ENCODE measurements at places on chromosomes 11 and 22.

GRCh38 chr11:102592634-102593581, 32.2 kb downstream of the MMP20 start:
- no peak for DNase-seq

GRCh38 chr11:125270711-125271110, 106.2 kb downstream of the PKNOX2 start:
- no peak for DNase-seq

DNA sequence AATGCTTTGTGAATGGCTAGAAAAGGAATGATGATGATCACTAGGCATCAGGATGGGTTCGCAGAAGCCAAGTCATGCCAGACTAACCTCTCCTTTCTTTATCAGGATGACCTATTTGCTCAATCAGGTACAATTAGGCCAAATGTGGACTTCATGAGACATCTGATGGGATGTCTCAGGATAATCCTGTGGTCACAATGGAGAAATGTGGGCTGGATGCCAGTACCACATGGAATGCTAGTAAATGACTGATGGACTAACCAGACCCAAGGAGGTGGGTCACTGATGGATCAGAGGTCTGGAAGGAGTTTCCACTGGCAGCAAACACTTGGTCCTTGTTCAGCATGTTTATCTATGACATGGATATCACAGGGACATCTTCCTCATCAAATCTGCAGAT, 94.8 kb upstream of the PHOX2A start:
- no peak for DNase-seq

DNA sequence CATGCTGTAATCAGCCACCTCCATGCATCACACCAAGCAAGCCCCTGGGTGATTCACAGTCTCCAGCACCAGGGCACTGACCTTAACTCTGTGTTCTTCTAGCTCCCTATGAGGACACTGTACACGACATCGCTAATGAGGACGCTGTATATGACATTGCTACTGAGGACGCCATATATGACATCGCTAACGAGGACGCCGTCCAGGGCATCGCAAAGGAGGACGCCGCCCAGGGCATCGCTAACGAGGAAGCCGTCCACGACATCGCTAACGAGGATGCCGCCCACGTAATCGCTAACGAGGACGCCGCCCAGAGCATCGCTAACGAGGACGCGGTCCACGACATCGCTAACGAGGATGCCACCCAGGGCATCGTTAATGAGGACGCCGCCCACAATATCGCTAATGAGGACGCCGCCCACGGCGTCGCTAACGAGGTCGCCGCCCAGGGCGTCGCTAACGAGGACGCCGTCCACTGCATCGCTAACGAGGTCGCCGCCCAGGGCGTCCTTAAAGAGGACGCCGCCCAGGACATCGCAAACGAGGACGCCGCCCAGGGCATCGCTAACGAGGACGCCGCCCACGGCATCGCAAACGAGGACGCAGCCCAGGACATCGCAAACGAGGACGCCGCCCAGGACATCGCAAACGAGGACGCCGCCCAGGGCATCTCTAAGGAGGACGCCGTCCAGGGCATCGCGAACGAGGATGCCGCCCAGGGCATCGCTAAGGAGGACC, 34.5 kb upstream of the DGCR6L start:
- no peak for DNase-seq

DNA sequence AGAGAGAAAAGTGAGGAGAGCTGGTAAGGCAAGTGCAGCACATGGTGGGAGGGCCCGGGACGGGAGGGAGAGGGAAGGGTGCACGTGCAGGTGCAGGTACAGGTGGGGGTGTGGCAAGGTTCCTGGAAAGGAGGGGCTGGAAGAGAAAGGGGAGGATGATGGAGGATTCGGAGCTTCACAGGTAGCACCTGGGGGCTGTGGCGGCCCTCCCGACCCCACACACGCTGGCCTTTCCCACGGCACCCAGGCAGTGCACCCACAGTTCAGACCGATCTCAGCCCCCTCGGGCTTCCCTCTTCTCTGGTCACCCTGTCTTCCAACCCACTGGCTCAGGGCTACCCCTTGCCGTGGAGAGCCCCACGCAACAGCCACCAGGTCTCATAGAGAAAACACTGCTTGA, 67.4 kb upstream of the A4GALT start:
- no peak for DNase-seq
